Activated CD8-positive, alpha-beta memory T cell treated with anti-CD3 and anti-CD28 coated beads, Interleukin-2, amount 10 ng/mL, durations not matched to agents 7 days and 5 days (primary cell): ENCODE measurements at places on chromosomes 6 and 20.
A peak's percentile ranks its signal among the peaks of the same experiment; 100 is the strongest.

- no peak for DNase-seq
These were observed 131.2 kb downstream of the SH3BGRL2 start for GRCh38 chr6:79762370-79762769.

GRCh38 chr6:130900913-130901312 lies 73.7 kb downstream of the SMLR1 start:
- no peak for DNase-seq

DNA sequence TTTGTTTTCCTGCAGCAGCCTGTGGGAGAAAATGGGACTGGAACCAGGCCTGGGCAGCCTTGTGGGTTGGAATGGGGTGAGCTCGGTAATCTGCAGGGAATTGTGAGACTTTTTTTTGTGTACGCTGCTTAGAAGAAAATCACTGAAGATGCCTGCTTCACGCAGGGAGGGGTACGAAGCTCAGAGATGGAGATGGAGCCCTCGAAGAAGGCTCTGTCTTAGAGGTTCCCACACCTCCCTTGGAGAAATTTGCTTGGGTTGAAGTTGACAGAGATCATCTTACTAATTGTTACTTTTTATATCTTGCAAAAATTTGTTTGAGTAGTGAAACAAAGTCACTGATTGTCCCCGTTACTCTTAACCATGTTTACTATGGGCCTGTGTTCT lies 894 bp downstream of the PYGB start:
- DNase-seq, result no peak

DNA sequence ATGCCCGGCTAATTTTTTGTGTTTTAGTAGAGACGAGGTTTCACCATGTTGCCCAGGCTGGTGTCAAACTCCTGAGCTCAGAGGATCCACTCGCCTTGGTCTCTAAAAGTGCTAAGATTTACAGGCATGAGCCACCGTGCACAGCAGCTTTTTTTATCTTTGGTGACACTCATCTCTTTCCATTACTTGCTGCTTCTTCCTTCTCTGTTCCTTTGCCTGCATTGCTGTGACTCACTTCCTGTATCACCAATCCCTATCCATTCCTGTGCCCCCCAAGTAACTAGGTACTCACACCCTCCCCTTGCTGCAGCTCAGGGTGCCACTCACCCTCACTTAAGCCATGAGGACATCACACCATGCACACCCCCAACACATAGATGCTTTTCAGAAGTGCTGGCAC lies 24.6 kb downstream of the KHDC1L start:
- DNase-seq, result no peak

DNA sequence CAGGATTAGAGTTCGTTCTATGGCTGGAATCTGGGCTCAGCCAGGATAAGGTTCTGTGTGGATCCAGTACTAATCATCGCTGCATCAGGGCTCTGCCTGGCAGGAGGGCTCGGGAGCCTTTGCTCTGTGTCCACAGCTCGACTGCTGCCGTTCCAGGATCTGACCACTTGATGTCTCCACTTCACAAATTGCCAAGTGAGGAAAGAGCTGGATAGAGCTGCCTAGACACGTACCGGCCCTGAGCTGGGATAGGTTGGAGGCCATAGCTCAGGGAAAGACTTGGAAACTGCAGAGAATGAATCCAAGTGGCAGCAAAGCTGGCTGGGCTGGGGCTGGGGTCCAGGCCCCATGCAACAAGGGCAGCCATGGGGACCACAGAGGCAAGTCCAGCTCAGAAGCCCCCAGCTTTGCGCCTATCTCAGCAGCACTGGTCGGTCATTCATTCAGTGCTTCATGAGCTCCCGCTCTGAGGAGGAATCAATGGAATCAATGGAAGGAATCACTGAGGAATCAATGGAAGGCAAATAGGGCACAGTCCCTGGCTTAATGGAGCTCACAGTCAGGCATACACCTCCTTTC lies 38.0 kb upstream of the TOP1 start:
- peak; percentile 88 for DNase-seq

DNA sequence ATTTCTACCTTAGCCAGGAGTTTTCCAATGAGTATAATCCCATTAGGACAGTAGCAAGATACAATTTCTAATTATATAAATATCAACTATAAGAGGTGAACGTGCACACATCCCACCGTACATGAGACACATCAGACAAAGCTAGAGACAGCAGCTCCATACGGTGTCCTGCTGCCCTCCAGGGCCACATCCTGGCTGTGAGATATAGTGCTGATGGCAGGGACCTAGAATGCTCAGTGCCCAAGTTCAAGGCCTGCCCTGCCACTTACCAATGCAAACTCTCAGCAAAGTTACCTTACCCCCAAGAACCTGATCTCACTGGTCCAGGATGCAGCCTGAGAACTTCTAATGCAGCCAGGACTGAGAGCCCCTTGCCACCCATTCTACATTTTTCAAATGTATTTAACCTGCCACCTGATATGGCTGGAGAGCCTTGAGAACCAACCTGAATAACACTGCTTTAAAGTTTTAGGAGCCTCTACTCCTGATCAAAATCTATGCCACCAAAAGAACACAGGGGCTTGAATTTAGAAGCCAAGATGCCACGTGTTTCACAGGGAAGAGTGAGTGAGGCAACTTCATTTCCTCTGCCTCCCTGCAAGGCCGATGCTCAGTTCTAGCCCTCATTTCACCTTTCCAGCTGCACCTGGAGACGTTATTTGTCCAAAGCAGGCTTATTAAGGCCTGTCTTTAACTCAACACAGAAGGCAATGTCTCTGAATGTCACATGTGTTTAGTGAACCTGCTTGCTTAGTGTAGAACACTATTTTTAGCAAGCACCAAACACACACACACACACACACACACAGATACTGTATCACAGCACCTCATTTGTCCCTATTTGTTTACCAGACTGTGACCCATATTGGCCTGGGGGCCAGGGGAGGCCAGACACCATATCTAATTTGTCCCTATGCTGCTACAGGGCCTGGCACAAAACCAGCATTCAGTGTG lies 6.1 kb downstream of the NFATC2 start:
- peak; percentile 53 for DNase-seq
